Stimulated activated CD4-positive, alpha-beta T cell treated with anti-CD3 and anti-CD28 coated beads, Interleukin-4, amount 100 ng/mL, for 1 hour (primary cell): ENCODE measurements at places on chromosomes 12 and 14.

DNA sequence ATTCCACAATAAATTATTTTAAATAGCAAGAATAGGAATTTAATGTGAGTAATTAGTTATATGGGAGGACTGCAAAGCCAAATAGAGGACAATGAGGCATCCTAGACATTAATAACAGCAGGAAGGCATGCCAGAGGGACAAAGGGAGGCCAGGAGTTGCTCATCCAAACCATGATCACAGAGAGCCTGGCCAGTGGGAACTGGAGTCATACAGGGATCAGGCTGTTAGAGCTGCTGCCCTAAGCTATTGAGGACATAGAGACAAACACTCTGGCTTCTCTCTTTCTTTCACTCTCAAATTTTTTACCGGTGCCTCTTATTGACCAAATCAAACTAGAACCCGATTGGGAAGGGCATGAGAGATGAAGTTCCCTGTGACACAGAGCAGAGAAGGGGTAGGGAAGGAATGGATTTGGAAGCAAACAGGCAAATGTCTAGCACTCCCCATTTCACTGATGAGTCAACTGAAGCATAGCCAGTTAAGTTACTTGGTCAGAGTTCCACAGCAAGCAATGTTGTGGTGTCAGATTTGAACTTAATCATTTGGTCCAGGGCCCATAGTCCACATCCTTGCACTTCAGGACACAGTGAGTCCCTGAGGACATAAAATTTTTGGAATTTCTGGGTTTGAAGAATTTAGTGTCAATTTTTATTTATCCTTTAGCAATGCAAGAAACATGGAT is 17.9 kb upstream of the CFAP54 start:
- DNase-seq: no peak

- DNase-seq: peak; percentile 46
Observed at GRCh38 chr14:69152181-69152901, 578 bp downstream of the DCAF5 start.

- no peak for DNase-seq
Observed at GRCh38 chr14:72366619-72367018, 434.4 kb downstream of the RGS6 start.

- DNase-seq: no peak
Observed at GRCh38 chr14:56137849-56138248, 19.6 kb downstream of the PELI2 start.

DNA sequence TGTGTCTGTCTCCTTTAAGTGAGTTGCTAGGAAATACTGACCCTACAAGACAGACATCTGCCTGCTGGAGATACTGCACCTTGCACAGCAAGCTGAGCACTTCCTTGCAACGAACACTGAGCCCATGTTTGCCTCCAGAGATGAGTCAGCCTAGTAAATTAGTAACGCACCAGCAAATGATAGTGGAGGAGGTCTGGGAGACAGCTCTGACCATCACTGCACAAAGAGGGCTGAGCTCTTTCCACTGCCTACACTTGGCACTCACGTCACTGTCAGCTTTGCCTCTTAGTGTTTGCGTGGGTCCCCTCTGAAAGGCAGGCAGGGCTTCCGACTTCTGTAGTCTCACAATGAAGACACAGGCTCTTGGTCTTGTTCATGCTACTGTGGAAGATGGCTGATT is 109.0 kb downstream of the APAF1 start:
- no peak for DNase-seq

GRCh38 chr12:125148316-125148715 is 83.1 kb downstream of the AACS start:
- no peak for DNase-seq

DNA sequence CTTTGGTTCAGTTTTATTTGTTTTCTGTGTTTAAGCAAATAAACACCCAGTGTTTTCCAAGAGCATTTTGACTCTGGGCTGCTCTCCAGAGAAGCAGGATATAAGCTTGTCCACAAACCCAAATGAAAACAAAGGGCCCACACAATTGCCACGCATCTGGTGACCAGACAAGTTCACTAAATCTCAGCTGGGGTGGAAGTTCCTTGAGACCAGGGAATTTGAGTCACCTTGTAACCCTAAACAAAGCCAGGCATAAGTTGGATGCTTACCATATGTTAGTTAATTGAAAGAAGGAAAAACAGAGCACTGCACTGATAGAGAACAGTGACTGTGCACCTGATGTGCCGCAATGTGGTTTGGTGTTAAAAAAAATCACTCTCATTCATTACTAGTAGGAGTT is 1.6 kb upstream of the TXNRD1 start:
- no peak for DNase-seq
